ENCODE measurements at places on chromosomes 2 and 18.

- DNase-seq: peak; percentile 25
These were observed 8.5 kb downstream of the RAB17 start for GRCh38 chr2:237581751-237582746.

- DNase-seq: no peak
These were observed 230.9 kb upstream of the SLC14A2 start for GRCh38 chr18:45384137-45384961.

GRCh38 chr2:186755066-186755465 is 61.2 kb downstream of the FAM171B start:
- DNase-seq: no peak

DNA sequence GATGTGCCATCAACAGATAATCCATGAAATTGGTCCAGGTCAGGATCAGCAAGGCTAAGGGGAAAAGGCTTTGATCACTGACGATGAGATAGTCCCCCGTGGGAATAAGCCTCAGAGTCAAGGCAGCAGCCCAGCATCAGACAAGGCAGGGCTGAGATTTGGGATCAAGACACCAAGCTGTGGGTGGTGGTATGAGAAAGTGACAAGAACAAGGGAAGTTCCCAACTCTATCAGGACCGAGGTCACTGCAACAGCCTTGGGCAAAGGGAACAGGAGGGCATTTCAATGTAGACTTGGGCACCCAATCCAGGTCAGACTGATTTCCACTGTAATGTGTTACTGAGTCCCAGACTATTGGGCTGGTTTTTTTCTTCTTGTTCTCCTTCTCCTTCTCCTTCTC is 18.7 kb downstream of the PLEK start:
- no peak for DNase-seq

GRCh38 chr2:85419009-85419675 is 628 bp downstream of the SH2D6 start:
- DNase-seq: no peak

GRCh38 chr2:85066874-85067351 is 66.3 kb upstream of the TCF7L1 start:
- no peak for DNase-seq

DNA sequence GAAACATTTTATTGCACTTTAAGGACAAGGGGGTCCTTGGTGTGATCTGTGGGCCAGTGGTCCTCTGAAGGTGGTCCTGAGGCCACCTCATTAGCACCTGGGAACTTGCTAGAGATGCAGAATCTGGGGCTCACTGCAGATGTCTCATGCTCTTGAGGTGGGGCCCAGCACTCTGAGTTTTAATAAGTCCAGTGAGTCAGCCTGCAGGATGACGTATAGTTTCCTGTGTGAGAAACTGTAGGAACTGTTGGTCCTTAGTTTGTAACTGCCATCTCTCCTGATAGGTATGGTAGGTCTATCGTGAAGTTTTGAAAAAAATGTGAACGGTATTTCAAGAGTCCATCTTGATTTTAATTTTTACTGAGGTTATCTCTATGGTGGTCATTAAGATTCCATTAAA is 2.8 kb downstream of the TRPM8 start:
- no peak for DNase-seq

- no peak for DNase-seq
These were observed 21.2 kb downstream of the SPP2 start for GRCh38 chr2:234071664-234072063.

- no peak for DNase-seq
These were observed 50.2 kb downstream of the BIN1 start for GRCh38 chr2:127056631-127057370.

DNA sequence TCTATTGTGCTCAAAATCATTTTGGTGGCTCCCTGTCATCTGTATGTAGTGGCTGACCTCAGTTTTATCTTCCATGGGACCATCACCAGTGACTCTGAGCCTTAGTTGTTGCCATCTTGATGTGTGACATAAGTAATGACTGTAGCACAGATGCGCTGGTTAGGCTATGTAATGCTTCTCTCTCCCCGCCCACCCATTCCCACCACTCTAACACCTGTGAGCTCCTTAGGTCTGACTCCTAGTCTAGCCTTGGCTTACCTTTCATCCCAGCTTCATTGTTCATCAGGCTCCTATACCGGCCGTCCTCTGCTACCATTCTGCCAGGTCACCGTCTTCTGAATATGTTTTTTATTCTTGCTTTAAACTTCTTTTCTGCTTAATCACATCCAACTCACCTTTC is 17.2 kb downstream of the MYO1B start:
- no peak for DNase-seq

DNA sequence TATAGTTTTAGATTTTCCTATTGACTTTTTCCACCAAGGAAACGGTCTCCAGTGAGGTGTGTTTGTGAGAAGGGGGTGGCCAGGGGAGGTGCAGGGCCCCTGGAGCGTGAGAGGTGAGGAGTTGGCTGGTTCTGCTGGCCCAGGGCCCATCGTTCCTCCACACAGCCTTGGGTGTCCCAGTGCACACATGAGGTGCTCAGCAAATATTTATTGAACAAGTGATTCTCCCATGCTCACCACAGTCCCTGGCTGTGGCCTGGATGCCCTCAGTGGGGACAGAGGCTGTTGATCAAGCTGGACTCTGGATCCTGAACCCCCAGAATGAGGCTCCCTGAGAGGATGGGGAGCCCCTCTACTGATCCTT is 5.0 kb downstream of the HAAO start:
- no peak for DNase-seq

- peak; percentile 19 for DNase-seq
These were observed 214.1 kb upstream of the STON1 start for GRCh38 chr2:48315896-48316194.

DNA sequence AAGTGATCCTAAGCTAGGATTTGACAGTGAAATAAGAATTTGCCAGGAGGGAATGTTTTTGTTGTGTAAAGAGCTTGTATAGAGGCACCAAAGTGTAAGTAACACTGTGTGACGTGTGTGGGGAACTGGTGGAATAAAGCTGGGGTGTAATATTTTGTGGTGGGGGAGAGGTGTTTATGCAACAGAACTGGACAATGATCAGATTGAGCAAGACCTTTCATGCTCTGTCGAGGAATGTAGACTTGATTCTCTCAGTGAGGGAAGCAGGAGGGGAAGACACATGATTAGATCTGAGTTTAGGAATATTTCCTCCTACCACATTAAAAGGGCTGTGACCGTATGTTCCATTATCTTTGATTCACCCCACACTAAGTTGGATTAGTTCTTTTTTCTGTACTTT is 43.6 kb downstream of the EFEMP1 start:
- no peak for DNase-seq

DNA sequence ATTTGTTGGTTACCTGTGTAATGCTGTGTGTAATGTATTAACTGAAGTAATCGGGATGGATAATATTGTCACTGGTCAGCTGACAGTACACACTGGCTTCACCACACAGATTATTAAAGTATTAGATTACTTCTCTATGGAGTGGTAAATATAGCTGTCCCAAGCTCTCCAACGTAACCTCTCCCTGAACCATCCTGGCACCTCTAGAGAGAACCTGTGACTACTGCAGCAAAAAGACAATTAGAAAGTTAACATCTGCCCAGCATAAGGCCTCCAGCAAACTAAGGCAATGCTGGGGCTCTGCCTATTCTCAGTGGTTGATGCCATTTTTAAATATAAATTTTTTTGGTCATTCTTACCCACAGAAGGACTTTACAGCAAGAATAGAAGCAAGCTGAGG is 351.3 kb downstream of the GPD2 start:
- no peak for DNase-seq

GRCh38 chr2:99079226-99079625 is 62.3 kb upstream of the C2orf15 start:
- DNase-seq: no peak

- no peak for DNase-seq
These were observed 4.6 kb downstream of the IL37 start for GRCh38 chr2:112915300-112916144.

GRCh38 chr18:35733408-35733807 is 151.9 kb downstream of the GALNT1 start:
- no peak for DNase-seq
